ENCODE measurements at places on chromosomes 3 and 15. TPM values are rescaled to one million over a fixed set of nuclear protein-coding genes. Genes with fewer than 3 reads are reported as not detected.

The CCR3 gene
- total RNA-seq, result not detected

The ACKR2 gene
- total RNA-seq, result not detected

The PPP1R14D gene
- not detected for total RNA-seq

The HMG20A gene
- 60.2 TPM for total RNA-seq

The CHL1 gene
- total RNA-seq, result 0.04 TPM

The PARP15 gene
- 0.18 TPM for total RNA-seq

The RBPMS2 gene
- total RNA-seq, result 185 TPM

The FEZF2 gene
- total RNA-seq, result 0.11 TPM

The CCR1 gene
- not detected for total RNA-seq

The SERPINI1 gene
- 5.8 TPM for total RNA-seq

The DOCK3 gene
- 7.0 TPM for total RNA-seq

The BDH1 gene
- total RNA-seq, result 23.8 TPM

The FBXO40 gene
- total RNA-seq, result 0.15 TPM

The KBTBD12 gene
- not detected for total RNA-seq

The HRH1 gene
- total RNA-seq, result 0.74 TPM

The GREM1 gene
- 1.1 TPM for total RNA-seq

The ABI3BP gene
- 0.28 TPM for total RNA-seq

The CSPG4 gene
- total RNA-seq, result 2.0 TPM

The HESX1 gene
- 28.4 TPM for total RNA-seq

The RTP3 gene
- total RNA-seq, result not detected

The MUSTN1 gene
- total RNA-seq, result 0.72 TPM

The IGSF11 gene
- 1.2 TPM for total RNA-seq

The CLCN2 gene
- total RNA-seq, result 17.2 TPM

The CCK gene
- total RNA-seq, result 0.37 TPM

The P3H2 gene
- 41.5 TPM for total RNA-seq

The ANKRD34C gene
- total RNA-seq, result not detected

The CHST2 gene
- 6.3 TPM for total RNA-seq

The P2RY1 gene
- total RNA-seq, result 6.4 TPM

The THUMPD3 gene
- 58.4 TPM for total RNA-seq

The IMPDH2 gene
- total RNA-seq, result 408 TPM

The MCTP2 gene
- total RNA-seq, result 1.3 TPM

The CNTN3 gene
- total RNA-seq, result 0.29 TPM

The ATP10A gene
- 3.9 TPM for total RNA-seq

The MGA gene
- 62.7 TPM for total RNA-seq

The TMF1 gene
- total RNA-seq, result 17.8 TPM

The HTR3E gene
- not detected for total RNA-seq

The ZMYND10 gene
- 0.61 TPM for total RNA-seq

The PDCD10 gene
- total RNA-seq, result 64.3 TPM

The NR1I2 gene
- total RNA-seq, result not detected

The CLDN1 gene
- 2.1 TPM for total RNA-seq

The CLDN16 gene
- total RNA-seq, result not detected

The TYRO3 gene
- total RNA-seq, result 118 TPM
